ENCODE measurements at places on chromosomes 1 and 21.

DNA sequence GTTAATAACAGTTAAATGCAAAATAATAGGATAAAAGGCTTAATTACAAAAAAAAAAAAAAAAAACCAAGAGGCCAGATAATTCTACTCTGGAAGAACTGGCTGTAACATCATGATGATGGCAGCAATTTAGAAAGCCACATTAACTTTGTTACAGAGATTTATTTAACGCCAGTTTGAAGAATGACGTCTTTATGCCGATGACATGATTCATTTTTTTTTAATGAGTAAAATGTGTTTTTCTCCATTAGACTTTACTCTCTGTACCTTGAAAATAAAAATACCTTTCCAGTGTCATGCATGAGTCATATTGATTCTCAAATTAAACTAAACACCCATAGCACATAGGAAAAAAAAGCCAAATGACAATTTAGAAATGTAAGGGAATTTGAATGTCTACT, 226.1 kb downstream of the RGS7 start:
- DNase-seq: no peak

- no peak for DNase-seq
Observed at GRCh38 chr1:56931686-56932085, 34.1 kb downstream of the C8B start.

DNA sequence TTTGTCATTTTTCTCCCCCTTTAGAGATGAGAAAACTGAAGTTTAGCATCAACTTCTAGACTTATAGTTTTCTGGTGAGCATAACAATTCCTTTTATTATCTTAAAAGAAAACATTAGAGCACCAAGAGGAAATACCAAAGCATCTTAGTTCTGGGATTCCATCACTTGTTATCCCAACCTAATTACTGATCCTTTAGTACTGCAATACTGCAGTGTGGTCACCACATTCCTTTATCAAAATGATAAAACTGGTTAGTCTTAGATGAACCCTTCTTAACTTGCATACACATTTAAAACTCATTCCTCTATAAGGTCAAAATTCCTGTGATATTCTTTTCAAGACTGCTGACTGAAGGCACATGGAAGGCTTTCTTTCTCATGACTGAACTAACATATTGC, 23.1 kb downstream of the SOD1 start:
- DNase-seq: no peak

- DNase-seq: no peak
Observed at GRCh38 chr1:198529414-198529813, 11.1 kb downstream of the ATP6V1G3 start.

DNA sequence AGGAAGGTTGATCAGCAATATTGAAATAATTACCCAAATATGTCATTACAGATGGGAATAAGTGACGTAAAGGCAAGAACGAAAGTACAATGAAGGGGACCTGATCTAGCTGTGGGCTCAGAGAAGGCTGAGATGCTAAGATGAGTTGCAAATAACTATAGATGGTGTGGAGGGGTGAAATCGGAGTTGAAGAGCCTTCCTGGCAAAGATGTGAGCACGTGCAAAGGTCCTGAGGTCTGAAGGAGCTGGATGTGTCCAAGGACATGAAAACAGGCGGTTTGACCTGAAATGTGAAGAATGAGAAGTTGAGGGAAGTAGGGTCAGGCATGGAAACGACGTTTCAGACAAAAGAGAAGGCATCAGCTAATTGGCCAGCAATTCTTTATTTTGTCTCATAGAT, 61.6 kb upstream of the SLC45A1 start:
- DNase-seq: no peak

- no peak for DNase-seq
Observed at GRCh38 chr1:64663668-64664067, 81.2 kb upstream of the RAVER2 start.

DNA sequence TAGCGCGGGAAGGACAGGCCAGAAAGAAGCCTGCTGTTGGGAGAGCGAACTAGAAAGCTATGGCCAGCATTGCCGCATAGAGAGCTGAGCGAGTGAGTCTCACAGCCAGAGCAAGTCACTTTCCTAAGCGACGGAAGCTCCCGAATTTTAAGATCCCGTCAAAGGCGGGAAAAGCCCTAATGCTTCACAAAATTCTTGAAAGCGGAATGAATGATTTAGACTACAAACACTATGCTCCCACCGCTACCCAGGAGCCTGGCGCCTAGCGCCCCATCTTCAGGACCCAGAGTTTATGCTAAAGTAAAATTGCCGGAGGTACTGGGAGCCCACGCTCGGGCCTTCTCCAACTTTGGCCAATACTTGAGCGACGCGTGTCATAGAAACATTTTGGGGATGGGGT, 409.9 kb upstream of the ESRRG start:
- DNase-seq: no peak

- no peak for DNase-seq
Observed at GRCh38 chr1:47703981-47704596, 266.2 kb downstream of the FOXD2 start.

DNA sequence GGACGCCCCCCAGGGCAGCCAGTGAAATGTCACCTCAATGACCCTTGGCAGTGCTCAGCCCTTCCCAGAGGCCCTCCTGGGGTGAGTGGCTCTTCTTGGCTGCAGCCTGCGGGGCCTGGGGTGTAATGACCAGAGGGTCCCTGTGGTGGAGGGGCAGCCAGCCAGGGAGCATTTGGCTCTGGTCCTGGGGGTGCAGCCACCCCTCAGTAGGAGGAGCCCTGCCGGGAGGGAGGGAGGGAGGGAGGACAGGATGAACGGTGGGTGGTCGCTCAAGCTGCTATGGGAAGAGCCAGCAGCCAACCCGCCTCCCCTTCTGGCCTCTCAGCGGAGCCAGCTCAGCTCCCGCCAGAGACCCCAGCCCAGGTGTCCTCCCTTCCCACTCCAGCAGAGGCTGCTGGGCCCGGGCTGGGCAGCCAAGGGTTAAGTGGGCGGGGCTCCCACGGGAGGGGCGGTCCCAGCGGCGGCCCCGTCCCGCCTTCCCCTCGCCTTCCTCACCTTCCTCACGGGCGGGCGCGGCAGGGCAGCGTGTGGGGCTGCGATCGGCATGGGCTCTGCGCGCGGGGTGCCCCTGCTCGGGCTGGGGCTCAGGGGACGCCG, 9.0 kb upstream of the PLCH2 start:
- DNase-seq: no peak

Data from stimulated activated CD8-positive, alpha-beta memory T cell treated with anti-CD3 and anti-CD28 coated beads, Interleukin-7, amount 100 ng/mL, for 1 hour (primary cell).